Astrocyte (in vitro differentiated cells and primary cell): ENCODE measurements at places on chromosomes 16 and 17. TPM values are rescaled to one million over a fixed set of nuclear protein-coding genes. Genes with fewer than 3 reads are reported as not detected.

DNA sequence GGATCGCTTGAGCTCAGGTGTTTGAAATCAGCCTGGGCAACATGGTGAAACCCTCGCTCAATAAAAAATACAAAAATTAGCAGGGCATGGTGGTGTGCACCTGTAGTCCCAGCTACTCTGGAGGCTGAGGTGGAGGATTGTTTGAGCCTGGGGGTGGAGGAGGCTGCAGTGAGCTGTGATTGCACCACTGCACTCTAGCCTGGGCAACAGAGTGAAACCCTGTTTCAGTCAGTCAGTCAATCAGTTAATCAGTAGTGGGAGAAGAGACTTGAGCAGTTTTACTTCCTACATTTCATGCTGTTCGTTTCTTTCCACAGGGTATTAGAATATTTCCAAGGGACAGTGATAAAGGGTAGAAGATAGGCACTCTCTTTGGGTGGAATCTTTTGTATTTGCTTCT is 8.8 kb downstream of the MAP3K3 start:
- H3K4me1 ChIP-seq = peaks cover 4% of the 10 kb centered on the region
- H3K4me3 ChIP-seq = no peak overlapping the region
- DNase-seq = no peak
- H3K27me3 ChIP-seq = no peaks in the 10 kb centered on the region
- H3K27ac ChIP-seq = no peak overlapping the region

DNA sequence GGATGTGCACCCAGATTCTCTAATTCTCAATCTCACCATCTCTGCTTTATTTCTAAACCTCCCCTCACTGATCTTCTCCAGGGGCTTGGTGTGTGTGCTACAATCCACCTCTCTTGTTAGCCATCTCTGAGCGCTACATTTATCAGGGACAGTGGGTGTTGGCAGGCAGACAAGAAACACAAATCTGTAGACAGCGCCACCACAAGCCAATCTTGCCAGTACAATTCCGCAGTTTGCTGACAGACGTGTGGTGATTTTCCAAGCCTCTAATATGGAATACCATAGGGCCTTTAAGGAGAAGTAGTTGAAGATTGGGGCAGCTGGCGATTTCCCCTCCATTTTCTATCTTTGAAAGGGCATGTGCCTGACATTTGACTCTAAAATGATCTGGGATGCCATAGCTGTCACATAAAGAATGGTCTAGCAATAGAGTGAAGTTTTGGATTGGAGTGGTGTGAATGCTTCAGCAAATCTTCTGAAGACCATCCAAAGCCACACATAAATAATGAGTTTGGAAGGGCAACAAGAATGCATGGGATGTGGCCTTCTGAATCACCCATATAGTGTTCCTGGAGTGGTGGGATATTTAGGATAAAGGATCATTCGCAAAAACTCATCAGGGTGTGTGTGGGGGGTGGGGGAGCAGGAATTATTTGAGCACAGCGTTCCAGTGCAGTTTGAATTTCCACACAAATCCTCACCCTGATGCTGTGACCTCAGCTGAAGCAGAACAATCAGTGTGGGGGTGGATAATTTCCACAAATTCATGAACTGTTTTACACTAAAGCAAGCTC is 12.0 kb upstream of the ANKFN1 start:
- H3K27ac ChIP-seq = peak overlapping the region; percentile 17
- H3K4me1 ChIP-seq = peaks cover 20% of the 10 kb centered on the region
- no peak overlapping the region for H3K4me3 ChIP-seq
- H3K27me3 ChIP-seq = no peaks in the 10 kb centered on the region
- peak; percentile 91 for DNase-seq
- no peaks in the 10 kb centered on the region for H3K36me3 ChIP-seq

- DNase-seq = no peak
- no peaks in the 10 kb centered on the region for H3K36me3 ChIP-seq
- no peak overlapping the region for H3K27ac ChIP-seq
- H3K4me1 ChIP-seq = peaks cover 7% of the 10 kb centered on the region
Observed at GRCh38 chr17:66584927-66585326, 250.0 kb upstream of the CACNG5 start.

FBXW10 gene
- not detected in 2 replicates for total RNA-seq

- no peaks in the 10 kb centered on the region for H3K36me3 ChIP-seq
- DNase-seq = no peak
- no peaks in the 10 kb centered on the region for H3K4me1 ChIP-seq
- no peaks in the 10 kb centered on the region for H3K27me3 ChIP-seq
- H3K4me3 ChIP-seq = no peak overlapping the region
- H3K27ac ChIP-seq = no peak overlapping the region
Observed at GRCh38 chr17:2692781-2693135, 18.8 kb downstream of the CLUH start.

DNA sequence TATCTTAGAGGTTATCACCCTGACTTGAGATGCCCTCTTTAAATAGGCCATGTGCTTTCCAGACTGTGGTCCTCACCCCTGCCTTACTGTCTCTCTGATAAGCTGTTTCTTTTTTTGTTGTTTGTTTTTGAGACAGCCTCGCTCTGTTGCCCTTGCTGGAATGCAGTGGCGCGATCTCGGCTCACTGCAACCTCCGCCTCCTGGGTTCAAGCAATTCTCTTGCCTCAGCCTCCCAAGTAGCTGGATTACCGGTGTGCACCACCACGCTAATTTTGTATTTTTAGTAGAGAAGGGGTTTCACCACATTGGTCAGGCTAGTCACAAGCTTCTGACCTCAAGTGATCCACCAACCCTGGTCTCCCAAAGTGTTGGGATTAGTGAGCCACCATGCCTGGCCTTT is 765 bp upstream of the SEPTIN12 start:
- H3K27me3 ChIP-seq = no peaks in the 10 kb centered on the region
- H3K36me3 ChIP-seq = no peaks in the 10 kb centered on the region
- no peak overlapping the region for H3K4me3 ChIP-seq
- DNase-seq = no peak
- no peaks in the 10 kb centered on the region for H3K4me1 ChIP-seq
- no peak overlapping the region for H3K27ac ChIP-seq

DNA sequence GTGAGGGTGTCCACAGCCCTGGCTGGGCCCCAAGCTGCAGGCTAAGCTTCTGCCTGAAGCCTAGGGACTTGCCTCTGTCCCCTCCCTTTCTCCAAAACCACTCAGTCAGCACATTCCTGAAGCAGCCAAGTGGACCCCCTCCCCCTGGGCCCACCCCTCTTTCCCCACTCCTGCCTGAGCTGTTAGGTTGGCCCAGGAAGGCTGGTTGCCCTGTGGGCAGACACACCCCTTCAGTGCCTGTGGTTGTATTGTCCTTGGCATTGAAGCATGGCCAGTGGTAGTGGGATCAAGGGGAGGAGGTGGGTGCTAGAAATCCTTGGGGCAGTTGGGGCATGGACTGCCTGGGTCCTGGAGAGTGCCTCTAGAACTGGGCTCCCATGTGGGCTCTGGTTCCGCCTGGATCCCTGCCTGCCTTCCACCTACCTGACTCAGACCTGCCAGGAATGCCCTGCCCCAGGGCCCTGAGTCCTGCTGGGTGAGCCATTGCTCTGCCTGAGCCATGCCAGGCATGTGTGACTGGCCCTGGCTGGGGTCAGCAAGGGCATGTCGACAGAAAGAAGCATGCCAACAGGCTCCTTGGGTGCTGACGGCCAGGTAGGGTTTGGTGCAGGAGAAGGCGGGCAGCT is 2.1 kb downstream of the TRAF4 start:
- H3K27me3 ChIP-seq = no peaks in the 10 kb centered on the region
- DNase-seq = no peak
- H3K4me3 ChIP-seq = peak overlapping the region; percentile 85
- H3K27ac ChIP-seq = peak overlapping the region; percentile 7
- peaks cover 14% of the 10 kb centered on the region for H3K36me3 ChIP-seq
